Activated T-helper 2 cell treated with anti-CD3 and anti-CD28 coated beads, Interferon-gamma antibody, Interleukin-2, Interleukin-4, amounts not matched to agents 10 μg/mL and 5 μg/mL and 100 μg/mL, durations not matched to agents 14 hours and 24 hours and 36 hours (primary cell): ENCODE measurements at places on chromosomes 7 and 10.

- DNase-seq, result no peak
Measured at GRCh38 chr7:50599385-50599784, 34.2 kb upstream of the DDC start.

DNA sequence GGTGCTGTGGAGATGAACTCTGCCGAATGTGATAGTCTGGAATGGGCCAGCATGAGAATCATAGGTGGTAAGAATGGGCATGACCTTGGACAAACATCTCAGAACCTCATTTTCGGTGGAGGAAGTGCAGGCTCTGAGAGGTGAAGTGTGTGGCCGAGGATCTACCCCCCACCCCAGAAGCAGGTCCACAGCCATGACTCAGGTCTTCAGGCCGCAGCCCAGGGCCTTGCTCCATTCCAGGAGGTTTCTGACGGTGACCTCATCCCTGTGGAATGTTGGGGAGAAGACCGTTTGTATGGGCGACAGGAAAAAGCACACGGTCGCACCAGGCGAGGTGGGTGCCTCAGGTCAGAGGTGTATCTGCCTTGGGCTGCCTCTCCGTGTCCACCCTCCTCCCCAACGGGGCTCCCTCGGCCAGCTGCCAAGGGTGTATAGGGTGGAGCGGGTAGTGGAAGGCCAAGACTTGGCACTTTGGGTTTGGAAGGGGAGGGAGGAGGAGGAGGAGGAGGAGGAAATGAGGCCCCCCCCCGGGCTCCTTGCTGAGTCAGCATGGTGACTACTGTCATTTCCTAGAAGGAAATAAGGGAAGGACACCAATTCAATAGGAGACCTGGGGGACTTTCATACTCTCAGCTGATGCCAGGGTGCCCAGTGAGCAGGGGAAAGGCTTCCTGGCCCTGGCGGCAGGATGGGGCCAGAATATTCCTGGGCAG, 168.0 kb upstream of the RHEB start:
- no peak for DNase-seq

- no peak for DNase-seq
Measured at GRCh38 chr7:36661135-36661840, 63.0 kb downstream of the AOAH start.

- DNase-seq, result no peak
Measured at GRCh38 chr10:132467464-132468149, 70.0 kb upstream of the INPP5A start.

GRCh38 chr7:159019111-159019510, 125.6 kb downstream of the VIPR2 start:
- DNase-seq, result no peak

GRCh38 chr10:6769704-6770417, 189.8 kb upstream of the PRKCQ start:
- no peak for DNase-seq

DNA sequence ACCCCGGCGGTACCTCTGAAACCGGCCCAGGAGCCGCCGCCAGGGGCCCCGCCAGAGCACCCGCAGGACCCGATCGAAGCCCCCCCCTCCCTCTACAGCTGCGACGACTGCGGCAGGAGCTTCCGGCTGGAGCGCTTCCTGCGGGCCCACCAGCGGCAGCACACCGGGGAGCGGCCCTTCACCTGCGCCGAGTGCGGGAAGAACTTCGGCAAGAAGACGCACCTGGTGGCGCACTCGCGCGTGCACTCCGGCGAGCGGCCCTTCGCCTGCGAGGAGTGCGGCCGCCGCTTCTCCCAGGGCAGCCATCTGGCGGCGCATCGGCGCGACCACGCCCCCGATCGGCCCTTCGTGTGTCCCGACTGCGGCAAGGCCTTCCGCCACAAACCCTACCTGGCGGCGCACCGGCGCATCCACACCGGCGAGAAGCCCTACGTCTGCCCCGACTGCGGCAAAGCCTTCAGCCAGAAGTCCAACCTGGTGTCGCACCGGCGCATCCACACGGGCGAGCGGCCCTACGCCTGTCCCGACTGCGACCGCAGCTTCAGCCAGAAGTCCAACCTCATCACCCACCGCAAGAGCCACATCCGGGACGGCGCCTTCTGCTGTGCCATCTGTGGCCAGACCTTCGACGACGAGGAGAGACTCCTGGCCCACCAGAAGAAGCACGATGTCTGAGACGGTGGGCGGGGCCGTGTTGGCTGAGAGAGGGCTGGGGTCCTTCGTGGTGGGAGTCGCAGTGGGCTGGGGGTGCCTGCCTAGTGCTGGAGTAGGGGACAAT, 3.8 kb downstream of the REPIN1 start:
- DNase-seq, result no peak

DNA sequence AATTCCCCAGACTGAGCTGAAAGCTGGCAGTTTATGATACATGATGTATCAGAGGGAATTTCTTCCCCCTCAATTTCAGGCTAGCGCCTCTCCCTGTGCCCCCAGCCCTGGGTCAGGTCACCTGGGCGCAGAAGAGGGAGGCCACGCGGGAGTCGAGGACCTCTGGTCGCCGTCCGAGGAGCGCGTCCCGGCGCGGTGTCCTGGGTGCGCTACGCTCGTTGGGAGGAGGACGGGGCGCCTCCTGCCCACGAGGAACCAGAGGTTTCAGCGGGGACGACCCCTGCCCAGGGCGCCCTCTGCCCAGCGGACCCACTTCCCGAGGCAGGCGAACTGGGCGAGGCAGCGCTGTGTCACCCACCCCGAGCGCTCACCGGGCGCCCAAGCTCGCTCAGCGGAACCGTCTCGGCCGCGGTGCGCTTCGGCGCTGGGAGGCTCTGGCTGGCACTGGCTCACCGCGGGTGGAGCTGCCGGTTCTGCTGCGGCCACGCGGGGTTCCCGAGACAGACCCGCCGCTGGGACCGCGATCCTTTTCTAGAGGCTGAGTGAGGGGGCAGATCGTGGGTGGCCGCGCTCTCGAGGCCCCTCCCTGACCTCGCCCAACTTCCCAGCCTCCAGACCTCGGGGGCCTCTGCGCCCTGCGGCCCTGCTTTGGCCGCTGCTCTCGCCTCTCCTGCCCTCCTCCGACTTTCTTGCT, at the start of gene FAM237B:
Gene FAM237B, minus strand, starts transcription at position 504 of the 694 bp plus-strand sequence. CDS start 1,556 bp downstream, outside the sequence.
- no peak for DNase-seq

- DNase-seq, result no peak
Measured at GRCh38 chr10:103986360-103986759, 19.4 kb downstream of the SLK start.
